Dermis microvascular lymphatic vessel endothelial cell (primary cell): ENCODE measurements at places on chromosomes 12 and 14.

- no peak for DNase-seq
Measured at GRCh38 chr14:94427016-94427613, 25.5 kb downstream of the SERPINA11 start.

GRCh38 chr12:26112703-26113147 lies 12.1 kb downstream of the BHLHE41 start:
- no peak for DNase-seq

- DNase-seq, result peak; percentile 58
Measured at GRCh38 chr12:92543840-92544239, 158.9 kb upstream of the PLEKHG7 start.

- DNase-seq, result no peak
Measured at GRCh38 chr14:92702441-92702918, 45.9 kb downstream of the LGMN start.

GRCh38 chr12:48985901-48986300 lies 7.8 kb downstream of the WNT1 start:
- no peak for DNase-seq

GRCh38 chr14:20757965-20758364 lies 10.2 kb upstream of the EDDM3B start:
- peak; percentile 52 for DNase-seq

- no peak for DNase-seq
Measured at GRCh38 chr12:52238207-52238840, 5.3 kb downstream of the KRT7 start.

DNA sequence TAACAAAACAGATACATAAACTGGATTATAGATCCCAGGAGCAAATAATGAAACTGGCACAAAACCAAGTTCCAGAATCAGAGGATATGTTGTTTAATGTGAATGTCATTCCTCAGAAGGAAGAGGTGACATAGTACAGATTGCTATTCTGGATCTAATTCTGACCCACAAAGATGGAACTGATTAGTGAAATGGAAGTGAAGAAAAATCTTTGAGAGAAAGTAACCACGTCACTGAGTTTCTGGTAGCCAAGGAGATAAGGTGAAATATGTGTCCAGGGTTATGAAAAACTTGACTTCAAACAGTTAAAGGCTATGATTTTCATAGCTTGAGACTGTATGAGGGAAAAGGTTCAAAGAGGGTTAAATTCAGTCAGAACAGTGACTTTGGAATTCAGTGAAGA lies 8.3 kb downstream of the OR10AD1 start:
- DNase-seq, result no peak

DNA sequence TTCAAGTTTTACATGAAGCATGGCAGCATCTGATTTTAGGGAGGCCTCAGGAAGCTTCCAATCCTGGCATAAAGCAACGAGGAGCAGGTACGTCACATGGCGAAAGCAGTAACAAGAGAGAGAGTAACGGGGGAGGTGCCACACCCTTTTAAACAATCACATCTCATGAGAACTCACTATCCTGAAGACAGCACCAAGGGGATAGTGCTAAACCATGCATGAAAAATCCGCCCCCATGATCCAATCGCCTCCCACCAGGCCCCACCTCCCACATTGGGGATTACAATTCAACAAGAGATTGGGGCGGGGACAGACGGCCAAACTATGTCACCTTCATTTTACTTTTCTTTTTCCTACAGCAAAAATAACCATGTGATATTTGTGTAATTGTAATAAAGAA lies 7.2 kb upstream of the MAP3K9 start:
- no peak for DNase-seq

DNA sequence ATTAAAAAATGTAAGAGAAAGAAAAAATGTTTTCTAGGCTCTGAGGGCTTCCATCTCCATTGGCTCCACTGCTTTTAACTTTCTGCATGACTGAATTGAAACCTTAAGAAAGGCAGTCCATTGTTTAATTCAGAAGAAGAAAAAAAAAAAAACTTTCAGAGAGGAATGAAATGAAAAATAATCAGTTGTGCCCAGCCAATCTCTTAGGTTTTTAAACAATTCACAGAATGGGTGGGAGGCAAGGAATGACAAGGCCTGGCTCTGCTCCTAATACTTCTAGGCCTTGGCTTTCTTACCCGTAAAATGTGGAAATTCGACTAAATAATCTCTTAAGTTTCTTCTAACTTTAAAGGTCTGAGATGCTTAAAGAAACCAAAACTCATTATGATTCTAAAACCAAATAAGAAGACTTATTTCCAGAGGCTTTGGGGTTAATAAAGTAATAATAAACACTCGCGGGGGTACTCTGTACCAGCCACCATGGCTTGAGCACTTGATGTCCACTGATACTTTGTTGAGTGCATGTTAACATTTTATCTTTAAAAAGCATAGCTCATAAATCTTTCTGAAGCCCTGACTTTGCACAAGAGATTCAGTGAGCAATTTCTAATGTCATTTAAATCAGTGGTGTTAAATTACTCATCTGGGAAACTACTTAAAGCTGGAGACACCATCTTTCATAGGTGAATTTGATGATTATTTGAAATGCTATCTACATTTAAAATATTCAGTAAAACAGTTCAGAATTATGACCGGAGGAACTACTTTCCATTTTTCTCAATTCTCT lies 49.6 kb downstream of the STON2 start:
- no peak for DNase-seq

DNA sequence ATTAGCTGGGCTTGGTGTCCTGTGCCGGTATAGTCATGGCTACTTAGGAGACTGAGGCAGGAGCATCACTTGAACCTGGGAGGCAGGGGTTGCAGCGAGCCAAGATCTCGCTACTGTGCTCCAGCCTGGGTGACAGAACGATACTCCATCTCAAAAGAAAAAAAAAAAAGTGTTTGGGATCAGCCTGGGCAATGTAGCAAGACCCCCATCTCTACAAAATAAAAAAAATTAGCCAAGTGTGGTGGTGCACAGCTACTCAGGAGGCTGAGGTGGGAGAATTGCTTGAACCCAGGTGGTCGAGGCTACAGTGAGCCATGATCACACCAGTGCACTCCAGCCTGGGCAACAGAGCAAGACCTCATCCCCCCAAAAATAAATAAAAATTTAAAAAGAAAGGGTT lies 47.6 kb downstream of the PHETA1 start:
- DNase-seq, result no peak

- no peak for DNase-seq
Measured at GRCh38 chr14:50023671-50024490, 92.5 kb downstream of the VCPKMT start.

- no peak for DNase-seq
Measured at GRCh38 chr14:92665661-92666110, 82.7 kb downstream of the LGMN start.

- DNase-seq, result no peak
Measured at GRCh38 chr12:2578772-2579171, 216.0 kb upstream of the FKBP4 start.

- DNase-seq, result no peak
Measured at GRCh38 chr12:6730169-6730568, 6.3 kb downstream of the COPS7A start.

DNA sequence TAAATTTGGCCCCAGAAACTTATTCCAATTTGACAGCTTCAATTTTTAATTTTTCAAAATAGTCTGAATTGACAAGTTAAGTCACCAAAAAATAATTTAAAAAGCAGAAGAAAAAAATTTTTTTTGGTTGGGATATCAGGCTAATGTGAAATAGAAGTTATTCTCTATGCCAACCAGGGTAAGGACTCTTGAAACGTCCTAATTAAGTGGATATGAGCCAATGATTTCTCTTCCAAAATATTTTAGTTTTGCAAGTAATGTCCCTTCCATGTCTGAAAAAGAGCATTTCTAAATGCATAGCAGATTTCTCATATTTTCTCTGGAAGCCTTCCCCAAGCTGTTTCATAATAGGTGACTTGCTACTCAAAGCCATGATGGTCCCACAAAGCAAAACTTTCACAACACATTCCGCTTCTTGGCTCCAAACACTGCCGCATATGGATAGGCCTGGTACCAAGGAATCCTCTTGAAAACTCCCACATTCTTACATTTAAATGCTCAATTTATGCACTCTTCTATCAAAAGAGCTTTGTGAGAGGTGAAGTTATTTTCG lies 65.1 kb downstream of the SIX6 start:
- no peak for DNase-seq

GRCh38 chr14:93103392-93104080 lies 12.2 kb downstream of the ITPK1 start:
- no peak for DNase-seq
